ENCODE measurements at places on chromosomes 12 and 14.

GRCh38 chr14:96273629-96274028 lies 17.6 kb downstream of the BDKRB1 start:
- no peak for DNase-seq

DNA sequence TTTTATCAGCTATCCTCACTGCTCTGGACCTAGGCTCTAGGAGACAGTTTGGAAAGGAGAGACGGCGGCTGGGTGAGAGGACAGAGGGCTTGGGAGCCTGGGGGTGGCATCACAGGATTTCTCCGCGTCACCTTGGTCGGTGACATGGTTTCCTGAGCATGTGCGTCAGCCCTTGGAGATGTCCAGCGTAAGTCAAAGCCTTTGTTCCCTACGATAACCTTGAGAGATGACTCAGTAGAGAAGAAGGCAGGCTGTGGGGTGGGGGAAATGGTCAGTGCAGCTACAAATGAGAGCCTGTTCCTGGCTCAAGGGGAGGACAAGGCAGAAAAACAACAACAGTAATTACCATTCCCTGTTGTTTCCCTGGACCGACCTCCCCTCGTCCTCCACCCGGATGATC lies 90.2 kb upstream of the TBX3 start:
- DNase-seq: no peak

DNA sequence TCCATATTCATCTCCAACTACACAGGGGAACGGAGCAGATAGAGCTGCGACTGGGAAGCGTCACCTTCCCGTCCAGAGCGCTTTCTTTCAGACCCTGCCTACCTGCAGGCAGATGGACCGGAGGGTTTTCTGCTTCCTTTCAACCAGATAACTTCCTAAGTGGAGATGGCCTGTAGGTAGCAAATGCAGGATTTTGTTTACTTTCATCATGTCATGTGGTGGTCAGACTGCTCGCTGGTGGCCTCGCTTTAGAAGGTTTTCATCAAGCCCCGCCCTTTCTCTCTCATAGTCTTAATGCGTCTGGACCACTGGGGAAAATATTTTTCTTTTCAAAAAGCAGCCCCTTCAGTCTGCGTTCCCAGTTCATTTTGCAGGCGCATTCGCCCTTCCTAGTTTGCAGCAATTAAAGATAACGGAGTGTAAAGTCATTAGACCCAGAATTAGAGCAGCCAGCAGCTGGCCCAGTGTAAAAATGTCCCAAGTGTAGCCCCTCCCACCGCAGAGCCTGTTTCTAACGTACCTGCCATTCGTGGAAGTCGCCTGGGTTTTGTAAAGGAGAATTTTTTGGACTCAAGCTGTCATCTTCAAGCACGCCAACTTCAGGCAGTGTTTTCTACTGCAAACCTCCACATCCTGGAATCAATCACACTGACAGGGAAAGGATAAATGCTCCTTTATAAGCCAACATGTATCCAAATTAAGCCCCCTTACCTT lies 68.9 kb downstream of the TESC start:
- no peak for DNase-seq

DNA sequence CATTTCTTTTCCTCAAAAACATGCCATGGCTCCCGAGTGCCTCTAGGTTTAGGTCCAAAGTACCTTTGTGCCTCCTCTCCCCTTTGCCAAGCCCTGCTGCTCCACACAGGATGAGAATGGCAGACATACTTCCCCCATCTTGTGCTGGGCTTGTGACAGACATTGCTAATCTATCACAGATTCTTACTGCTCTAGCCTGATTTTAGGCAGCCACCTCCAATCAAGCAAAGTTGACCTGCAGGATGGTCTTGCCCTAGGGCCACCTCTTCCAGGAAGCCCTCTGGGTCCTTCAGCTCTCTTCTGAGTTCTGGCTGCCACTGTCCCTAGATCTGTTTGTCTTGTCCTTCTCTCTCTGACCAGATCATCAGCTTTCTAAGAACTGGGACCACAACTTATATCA lies 20.5 kb downstream of the FOXN4 start:
- DNase-seq: no peak

DNA sequence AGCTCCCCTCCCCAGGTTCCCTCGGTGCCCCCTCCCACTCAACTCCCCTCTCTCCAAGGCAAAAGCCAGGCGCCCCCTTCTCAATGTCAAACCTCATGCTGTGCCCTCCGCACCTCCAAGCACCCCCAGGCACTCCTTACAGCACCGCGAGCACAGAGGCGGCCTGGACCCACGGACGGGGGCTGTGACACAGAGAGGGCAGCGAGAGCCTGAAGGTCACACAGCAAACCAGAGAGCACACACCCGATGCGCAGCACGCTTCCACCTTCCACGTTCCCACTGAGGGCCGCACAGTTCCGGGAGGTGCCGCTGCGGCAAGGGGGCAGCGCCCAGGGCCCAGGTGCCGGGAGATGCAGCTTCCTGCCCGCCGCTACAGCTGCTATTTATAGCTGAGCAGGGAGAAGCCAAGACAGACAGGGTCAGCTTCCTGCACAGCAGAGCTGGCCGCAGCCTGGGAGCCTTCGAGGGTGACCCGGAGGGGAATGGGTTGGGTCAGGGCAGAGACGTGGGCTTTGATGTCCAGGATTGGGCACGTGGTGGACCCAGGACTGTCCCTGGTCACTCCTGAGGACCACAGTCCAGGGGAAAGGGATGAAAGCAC lies 12.9 kb downstream of the NCOR2 start:
- no peak for DNase-seq

DNA sequence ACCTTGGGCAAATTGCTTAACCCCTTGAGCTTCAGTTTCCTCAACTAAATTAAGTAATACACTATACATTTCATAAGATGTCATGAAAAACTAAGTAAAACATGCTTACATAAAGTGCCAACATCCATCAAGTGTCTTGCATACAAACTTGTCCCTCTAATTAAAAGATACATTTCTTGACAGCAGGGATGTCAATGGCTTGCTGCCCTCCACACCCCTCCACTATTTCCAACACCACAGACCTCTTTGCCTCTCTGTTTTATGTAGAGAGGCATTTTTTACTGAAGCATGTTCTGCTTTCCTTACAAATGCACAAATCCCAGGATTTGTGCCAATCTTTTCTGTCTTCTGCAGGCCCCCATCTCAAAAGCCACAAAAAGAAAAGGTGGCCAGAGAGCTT lies 89.0 kb upstream of the HOXC13 start:
- DNase-seq: no peak

DNA sequence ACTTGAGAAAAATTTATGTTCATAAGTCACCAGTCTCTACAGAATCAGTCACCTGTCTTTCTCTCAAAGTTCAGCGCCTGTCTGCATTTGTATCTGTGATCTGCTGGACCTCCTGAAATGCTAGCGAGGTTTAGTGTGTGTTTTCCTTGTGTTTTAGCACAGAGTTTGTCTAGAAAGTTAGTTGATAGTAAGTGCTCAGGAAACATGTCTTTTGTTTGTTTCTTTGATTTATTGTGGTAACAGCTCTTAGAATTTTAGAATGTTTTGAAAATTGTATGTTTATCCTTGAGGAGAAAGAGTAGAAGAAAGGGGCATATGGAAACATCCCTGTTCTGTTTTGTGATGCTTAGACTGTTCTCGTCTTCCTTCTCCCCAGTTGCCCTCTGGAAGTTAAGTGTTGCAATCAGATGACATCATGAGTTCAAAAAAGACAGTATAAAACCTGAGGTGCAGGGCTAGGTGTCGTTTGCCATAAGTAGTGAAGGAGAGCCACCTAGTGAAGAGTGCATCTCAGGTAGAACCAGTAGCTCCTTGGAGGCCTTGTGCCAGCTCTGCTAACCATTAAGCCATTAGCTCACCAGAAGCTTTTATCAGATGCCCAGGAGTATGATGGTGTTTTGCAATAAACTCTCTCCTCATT lies 44.8 kb downstream of the FBXW8 start:
- no peak for DNase-seq

GRCh38 chr12:62720661-62721330 lies 214.2 kb downstream of the PPM1H start:
- no peak for DNase-seq

DNA sequence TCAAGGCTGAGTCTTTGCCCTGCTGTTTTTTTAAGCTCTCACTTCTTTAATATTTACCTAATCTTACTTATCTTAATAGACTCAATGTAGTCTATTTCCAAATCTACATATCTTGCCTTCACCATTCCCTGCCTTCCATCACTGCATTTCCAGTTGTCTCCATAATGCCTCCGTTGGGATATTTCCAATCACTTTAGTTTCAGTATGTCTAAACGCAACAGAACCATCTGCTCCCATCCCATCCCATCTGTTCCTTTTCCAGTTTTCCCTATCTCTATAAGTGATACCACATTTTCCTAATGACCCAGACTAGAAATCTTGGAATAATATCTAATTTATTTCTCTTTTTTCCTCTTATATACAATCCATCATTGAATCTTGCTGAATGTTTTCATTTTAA lies 15.1 kb upstream of the CCDC198 start:
- DNase-seq: no peak

GRCh38 chr14:23787436-23787835 lies 151.3 kb downstream of the DHRS2 start:
- no peak for DNase-seq

- DNase-seq: no peak
Measured at GRCh38 chr12:25690996-25691864, 138.1 kb upstream of the LMNTD1 start.

GRCh38 chr14:73842201-73842600 lies 9.4 kb upstream of the PTGR2 start:
- DNase-seq: no peak

GRCh38 chr12:12585115-12585863 lies 22.6 kb upstream of the DUSP16 start:
- no peak for DNase-seq

DNA sequence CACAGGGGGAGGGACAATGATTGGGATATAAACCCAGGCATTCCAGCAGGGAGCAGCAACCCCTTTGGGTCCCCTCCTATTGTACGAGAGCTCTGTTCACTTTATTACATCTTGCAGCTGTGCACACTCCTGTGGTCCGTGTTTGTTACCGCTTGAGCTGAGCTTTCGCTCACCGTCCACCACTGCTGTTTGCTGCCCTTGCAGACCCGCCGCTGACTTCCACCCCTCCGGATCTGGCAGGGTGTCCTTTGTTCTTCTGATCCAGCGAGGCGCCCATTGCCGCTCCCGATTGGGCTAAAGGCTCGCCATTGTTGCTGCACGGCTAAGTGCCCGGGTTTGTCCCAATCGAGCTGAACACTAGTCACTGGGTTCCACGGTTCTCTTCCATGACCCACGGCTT lies 64.1 kb downstream of the E2F7 start:
- DNase-seq: no peak

- DNase-seq: no peak
Measured at GRCh38 chr12:66074561-66074960, 56.0 kb downstream of the LLPH start.

- DNase-seq: no peak
Measured at GRCh38 chr12:109440851-109441490, 36.1 kb downstream of the KCTD10 start.

Data from activated CD8-positive, alpha-beta memory T cell treated with anti-CD3 and anti-CD28 coated beads for 4 hours (primary cell).